ENCODE measurements at places on chromosomes 1 and 21.
A peak's percentile ranks its signal among the peaks of the same experiment; 100 is the strongest.

- H3K36me3 ChIP-seq: no peaks in the 10 kb centered on the region
- H3K4me1 ChIP-seq: no peaks in the 10 kb centered on the region
- peak; percentile 31 for DNase-seq
- H3K27me3 ChIP-seq: no peaks in the 10 kb centered on the region
- H3K27ac ChIP-seq: no peak overlapping the region
These were observed 141.4 kb upstream of the CACYBP start for GRCh38 chr1:174858301-174858700.

- H3K36me3 ChIP-seq: no peaks in the 10 kb centered on the region
- H3K27ac ChIP-seq: no peak overlapping the region
- no peaks in the 10 kb centered on the region for H3K4me1 ChIP-seq
- peak; percentile 14 for DNase-seq
- 0 out of 2 replicates have a peak, but pooled peaks cover 6% of the 10 kb centered on the region for H3K27me3 ChIP-seq
These were observed 181.2 kb upstream of the VAMP3 start for GRCh38 chr1:7589774-7590425.

DNA sequence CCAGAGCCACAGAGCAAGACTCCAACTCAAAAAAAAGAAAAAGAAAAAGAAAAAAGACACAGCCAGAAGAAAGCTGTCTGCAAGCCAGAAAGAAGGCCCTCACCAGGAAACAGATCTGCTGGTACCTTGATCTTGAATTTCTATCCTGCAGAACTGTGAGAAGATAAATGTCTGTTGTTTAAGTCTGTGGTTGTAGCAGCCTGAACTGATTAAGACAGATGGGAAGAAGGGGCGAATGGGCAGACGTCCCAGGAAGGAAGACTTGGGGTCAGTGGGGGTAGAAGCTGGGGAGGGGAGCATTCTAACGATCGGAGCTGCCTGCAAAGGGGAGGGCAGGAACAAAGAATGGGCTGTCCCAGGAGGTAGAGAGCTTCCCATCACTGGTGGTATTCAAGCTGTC, 6.3 kb downstream of the SLC2A7 start:
- H3K27me3 ChIP-seq: 0 out of 2 replicates have a peak, but pooled peaks cover 3% of the 10 kb centered on the region
- no peaks in the 10 kb centered on the region for H3K36me3 ChIP-seq
- no peak overlapping the region for H3K27ac ChIP-seq
- DNase-seq: no peak
- no peak overlapping the region for H3K4me3 ChIP-seq

GRCh38 chr21:8994640-8995511, 1526.5 kb upstream of the TPTE start:
- no peaks in the 10 kb centered on the region for H3K4me1 ChIP-seq
- no peak for DNase-seq
- H3K36me3 ChIP-seq: no peaks in the 10 kb centered on the region
- H3K4me3 ChIP-seq: no peak overlapping the region
- H3K27me3 ChIP-seq: no peaks in the 10 kb centered on the region
- H3K27ac ChIP-seq: no peak overlapping the region

DNA sequence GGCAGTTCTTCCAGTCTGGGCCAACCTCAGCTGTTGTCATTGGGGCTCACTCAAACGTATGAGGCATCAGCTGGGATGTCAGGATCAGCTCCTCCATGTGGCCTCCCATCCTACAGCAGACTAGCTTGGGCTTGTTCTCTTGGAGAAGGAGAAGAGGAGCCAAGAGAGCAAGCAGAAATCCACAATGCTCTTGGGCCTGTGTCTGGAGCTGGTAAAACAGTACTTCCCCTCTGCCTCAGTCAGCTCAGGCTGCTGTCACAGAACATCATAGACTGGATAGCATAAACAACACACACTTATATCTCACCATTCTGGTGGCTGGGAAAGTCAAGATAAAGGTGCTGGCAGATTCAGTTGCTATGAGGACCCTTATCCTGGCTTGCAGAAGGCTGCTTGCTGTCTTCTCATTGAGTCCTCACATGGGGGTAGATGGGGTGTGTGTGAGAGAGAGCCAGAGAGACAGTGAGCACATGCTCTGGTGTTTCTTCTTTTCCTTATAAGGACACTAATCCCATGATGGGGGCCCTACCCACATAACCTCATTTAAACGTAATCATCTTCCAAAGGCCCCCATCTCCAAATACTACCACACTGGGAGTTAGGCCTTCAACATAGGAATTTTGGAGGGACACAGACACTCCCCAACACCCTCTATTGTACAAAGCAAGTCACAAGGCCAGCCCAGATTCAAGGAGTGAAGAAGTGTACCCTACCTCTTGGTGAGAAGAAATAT, 16.3 kb upstream of the DNAJC6 start:
- no peak overlapping the region for H3K4me3 ChIP-seq
- no peaks in the 10 kb centered on the region for H3K27me3 ChIP-seq
- H3K4me1 ChIP-seq: no peaks in the 10 kb centered on the region
- DNase-seq: no peak
- no peak overlapping the region for H3K27ac ChIP-seq

DNA sequence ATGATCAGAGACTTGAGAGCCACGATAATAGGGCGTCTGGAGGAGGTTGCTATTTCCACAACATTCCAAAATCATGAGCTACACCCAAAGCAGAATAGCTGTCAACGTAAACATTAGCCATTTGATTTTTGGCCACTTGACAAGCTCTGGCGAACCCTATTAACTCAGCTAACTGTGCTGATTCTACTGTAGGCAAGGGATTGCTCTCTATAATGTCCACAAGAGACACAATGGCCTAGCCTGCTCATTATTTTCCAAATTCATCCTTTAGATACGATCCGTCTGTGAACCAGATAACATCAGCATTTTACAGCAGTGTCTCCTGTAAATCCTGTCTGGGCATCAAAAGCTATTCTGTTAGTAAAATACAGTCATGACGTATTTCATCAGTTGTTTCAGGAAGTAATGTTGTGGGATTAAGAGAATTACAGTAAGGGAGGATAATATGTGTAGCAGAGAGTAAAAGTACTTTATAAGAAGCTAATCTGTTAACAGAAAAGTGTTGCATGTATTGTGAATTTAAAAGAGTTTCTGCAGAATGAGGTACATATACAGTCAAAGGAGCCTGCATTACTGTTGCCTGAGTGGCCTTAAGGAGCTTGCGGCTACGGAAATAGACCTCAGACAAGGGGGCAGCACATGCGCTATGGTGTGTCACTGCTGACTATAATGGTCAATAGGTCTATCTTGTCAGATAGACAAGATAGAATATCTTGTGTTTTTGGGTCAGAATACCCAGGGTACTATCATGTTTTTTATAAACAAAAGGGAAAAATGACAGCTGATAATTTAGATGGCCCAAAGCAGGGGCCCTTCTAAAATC, 44.9 kb upstream of the TINAGL1 start:
- DNase-seq: peak; percentile 59
- H3K4me1 ChIP-seq: peaks cover 24% of the 10 kb centered on the region
- no peaks in the 10 kb centered on the region for H3K36me3 ChIP-seq
- peak overlapping the region; percentile 16 for H3K4me3 ChIP-seq
- no peaks in the 10 kb centered on the region for H3K27me3 ChIP-seq

- no peak overlapping the region for H3K4me3 ChIP-seq
- H3K36me3 ChIP-seq: no peaks in the 10 kb centered on the region
- peaks cover 56% of the 10 kb centered on the region for H3K27me3 ChIP-seq
- no peak for DNase-seq
- no peak overlapping the region for H3K27ac ChIP-seq
These were observed 92.1 kb downstream of the SYF2 start for GRCh38 chr1:25140073-25140797.

DNA sequence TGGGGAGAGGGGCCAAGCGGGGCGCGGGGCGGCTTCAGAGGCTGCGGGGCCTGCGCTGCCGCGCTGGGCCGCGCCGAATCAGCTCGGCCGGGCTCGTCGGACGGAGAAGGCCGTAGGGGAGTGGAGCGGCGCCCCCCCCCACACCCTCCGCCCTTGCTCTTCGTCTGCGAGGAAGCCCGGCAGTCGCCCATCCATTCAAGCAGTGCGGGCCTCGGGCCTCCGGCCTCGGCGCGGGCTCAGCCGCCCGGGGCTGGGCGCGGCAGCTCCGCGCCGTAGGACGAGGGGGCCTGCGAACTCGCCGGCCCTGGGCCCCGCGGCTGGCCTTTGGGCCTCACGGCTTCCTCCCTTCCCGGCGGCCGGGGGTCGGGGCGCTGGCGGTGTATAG, 564 bp downstream of the CTPS1 start:
- H3K36me3 ChIP-seq: peaks cover 6% of the 10 kb centered on the region
- H3K4me3 ChIP-seq: peak overlapping the region; percentile 84
- peaks cover 45% of the 10 kb centered on the region for H3K4me1 ChIP-seq
- no peak for DNase-seq

DNA sequence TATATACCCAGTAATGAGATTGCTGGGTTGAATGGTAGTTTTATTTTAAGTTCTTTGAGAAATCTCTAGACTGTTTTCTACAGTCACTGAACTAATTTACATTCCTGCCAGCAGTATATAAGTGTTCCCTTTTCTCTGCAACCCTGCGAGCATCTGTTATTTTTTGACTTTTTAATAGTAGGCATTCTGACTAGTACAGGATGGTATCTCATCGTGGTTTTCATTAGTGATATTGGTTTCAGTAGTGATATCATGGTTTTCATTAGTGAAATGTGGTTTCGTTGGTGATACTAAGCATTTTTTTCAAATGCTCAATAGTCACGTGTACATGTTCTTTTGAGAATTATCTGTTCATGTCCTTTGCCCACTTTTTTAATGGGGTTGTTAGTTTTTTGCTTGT, 316.8 kb downstream of the PTBP2 start:
- H3K27me3 ChIP-seq: no peaks in the 10 kb centered on the region
- H3K36me3 ChIP-seq: no peaks in the 10 kb centered on the region
- no peaks in the 10 kb centered on the region for H3K4me1 ChIP-seq
- H3K27ac ChIP-seq: no peak overlapping the region
- H3K4me3 ChIP-seq: no peak overlapping the region
- DNase-seq: peak; percentile 16

DNA sequence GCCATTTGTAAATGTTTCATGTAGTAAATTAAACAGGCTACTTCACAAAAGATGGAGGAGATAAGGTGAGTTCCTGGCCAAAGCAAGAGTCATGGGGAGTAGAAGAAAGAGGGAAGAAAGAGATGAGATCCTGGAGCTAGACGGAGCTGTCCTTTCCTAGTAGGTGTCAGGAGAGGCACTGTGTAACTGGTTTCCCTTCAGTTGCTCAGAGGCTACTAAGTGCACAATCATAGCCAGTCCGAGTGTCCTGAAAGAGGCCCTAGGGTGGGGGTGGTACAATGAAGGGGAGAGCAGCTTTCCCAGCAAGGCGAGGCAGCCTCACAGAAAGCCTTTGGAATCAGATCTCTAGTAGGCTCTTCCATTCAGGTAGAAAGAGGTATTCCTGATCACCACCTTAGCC, 390.9 kb downstream of the KCNH1 start:
- no peak overlapping the region for H3K27ac ChIP-seq
- no peaks in the 10 kb centered on the region for H3K4me1 ChIP-seq
- no peak for DNase-seq
- H3K4me3 ChIP-seq: no peak overlapping the region

GRCh38 chr1:28365864-28366263, 3.7 kb upstream of the PHACTR4 start:
- H3K27ac ChIP-seq: no peak overlapping the region
- DNase-seq: no peak
- no peak overlapping the region for H3K4me3 ChIP-seq
- no peaks in the 10 kb centered on the region for H3K36me3 ChIP-seq
- H3K4me1 ChIP-seq: no peaks in the 10 kb centered on the region

GRCh38 chr1:94105957-94106529, 14.9 kb downstream of the ABCA4 start:
- peak; percentile 34 for DNase-seq
- H3K4me3 ChIP-seq: no peak overlapping the region
- no peaks in the 10 kb centered on the region for H3K36me3 ChIP-seq
- no peaks in the 10 kb centered on the region for H3K4me1 ChIP-seq

DNA sequence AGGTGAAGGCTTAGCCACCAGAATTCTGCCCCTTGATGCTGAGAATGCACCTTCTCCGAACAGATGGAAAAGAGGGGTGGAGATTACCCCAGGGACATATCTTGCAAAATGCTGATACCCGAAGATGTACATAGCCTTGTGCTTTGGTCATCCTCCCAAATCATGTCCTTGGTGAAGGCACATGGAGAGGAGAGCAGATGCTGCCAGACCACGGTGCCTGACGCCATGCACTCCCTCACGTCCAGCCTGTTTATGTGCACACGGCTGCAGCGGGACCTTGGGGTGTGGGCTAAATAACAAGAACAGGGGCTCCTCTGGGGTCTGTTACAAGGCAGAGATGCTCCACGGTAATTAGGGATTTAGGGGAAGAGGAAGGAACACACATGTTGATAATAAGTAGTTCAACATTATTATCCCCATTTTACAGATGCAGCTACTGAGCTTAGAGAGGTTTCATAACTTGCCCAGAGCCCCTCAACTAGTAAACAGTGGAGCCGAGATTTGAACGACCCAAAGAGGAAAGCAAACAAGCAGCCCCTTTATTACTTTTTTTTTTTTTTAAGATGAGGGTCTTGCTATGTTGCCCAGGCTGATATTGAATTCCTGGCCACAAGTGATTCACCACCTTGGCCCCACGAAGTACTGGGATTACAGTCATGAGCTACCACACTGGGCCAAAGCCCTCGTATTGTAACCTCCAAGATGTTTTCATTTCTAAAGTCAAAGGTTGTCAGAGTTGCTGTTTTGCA, 12.9 kb downstream of the EPHX1 start:
- H3K27ac ChIP-seq: no peak overlapping the region
- no peaks in the 10 kb centered on the region for H3K36me3 ChIP-seq
- H3K4me3 ChIP-seq: no peak overlapping the region
- H3K27me3 ChIP-seq: no peaks in the 10 kb centered on the region
- H3K4me1 ChIP-seq: peaks cover 5% of the 10 kb centered on the region
- no peak for DNase-seq

- H3K27me3 ChIP-seq: peaks cover 8% of the 10 kb centered on the region
- H3K4me1 ChIP-seq: peaks cover 9% of the 10 kb centered on the region
- H3K4me3 ChIP-seq: no peak overlapping the region
These were observed 107.2 kb downstream of the EDEM3 start for GRCh38 chr1:184647471-184647870.

- no peaks in the 10 kb centered on the region for H3K4me1 ChIP-seq
- H3K27ac ChIP-seq: no peak overlapping the region
- H3K36me3 ChIP-seq: no peaks in the 10 kb centered on the region
- peak; percentile 29 for DNase-seq
- no peak overlapping the region for H3K4me3 ChIP-seq
These were observed 346.9 kb upstream of the DAB1 start for GRCh38 chr1:57770772-57771171.

Data from GM23248 (cell line).